ENCODE measurements at places on chromosomes 2 and 18.

DNA sequence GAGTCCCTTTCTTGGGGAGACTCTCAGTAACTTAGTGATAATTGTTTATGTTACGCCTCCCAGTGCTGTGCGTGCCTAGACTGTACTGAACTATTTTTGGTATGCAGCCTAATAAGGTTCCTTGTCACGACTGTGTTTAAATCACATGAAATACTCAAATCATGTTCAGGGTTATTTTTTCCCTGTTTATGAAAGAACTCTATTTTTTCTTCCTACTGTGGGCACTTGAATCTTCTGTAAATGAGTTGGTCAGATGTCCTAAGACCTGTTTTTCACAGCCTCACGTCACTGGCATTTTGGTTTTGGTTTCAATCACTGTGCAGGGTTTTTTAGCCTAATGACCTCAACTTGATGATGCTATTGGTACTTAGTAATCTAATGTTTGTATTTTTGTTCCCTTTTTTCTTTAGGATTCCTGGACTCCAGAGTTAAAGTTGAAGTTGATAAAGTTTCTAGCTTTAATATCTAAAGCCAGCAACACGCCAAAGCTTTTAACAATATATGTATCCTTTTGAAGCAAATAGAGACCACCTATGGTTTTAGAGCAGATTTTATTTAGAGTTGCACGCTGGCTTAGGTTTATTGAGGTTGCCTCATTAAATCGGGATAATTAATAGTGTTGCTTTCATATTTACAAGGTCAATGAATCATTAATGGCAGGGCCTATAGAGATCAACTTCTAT is 24.0 kb downstream of the ARMC9 start:
- DNase-seq = no peak

DNA sequence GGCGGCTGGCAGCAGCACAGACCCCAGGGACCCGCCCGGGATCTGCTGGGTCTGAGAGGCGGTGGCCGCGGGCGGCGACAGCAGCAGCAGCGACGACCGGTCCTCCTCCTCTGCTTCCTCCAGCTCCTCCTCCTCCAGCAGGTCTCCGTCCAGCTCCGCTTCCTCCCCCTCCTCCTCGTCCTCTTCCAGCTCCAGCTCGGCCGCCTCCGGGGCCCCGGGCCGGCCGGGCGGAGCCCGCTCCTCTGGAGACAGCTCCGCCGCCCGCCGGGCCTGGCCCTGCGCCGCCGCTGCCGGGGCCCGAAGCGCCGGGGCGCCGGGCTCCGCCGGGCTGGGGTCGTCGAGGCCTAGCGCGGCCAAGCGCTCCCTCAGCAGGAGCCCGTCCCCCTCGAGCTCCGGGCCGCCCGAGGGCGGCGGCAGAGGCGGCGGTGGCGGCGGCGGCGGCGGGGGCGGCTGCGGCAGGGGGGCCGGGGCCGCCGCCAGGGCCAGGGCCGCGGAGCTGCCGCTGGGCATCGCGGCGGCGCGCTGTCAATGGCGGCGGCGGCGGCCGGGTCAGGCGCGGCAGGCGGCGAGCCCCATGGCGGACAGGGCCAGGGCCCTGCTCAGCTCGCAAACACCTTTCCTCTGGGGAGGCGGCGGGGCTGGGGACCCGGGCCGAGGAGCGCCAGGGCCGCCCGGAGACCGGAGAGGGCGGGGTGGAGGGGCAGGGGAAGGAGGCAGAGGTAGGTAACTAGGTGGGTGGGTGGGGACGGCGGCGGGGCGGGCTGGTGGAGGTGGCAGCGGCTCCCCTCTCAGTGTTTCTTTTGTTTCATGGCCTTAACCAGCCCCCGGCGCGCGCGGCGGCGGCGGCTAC is 445 bp downstream of the MEX3C start:
- no peak for DNase-seq

DNA sequence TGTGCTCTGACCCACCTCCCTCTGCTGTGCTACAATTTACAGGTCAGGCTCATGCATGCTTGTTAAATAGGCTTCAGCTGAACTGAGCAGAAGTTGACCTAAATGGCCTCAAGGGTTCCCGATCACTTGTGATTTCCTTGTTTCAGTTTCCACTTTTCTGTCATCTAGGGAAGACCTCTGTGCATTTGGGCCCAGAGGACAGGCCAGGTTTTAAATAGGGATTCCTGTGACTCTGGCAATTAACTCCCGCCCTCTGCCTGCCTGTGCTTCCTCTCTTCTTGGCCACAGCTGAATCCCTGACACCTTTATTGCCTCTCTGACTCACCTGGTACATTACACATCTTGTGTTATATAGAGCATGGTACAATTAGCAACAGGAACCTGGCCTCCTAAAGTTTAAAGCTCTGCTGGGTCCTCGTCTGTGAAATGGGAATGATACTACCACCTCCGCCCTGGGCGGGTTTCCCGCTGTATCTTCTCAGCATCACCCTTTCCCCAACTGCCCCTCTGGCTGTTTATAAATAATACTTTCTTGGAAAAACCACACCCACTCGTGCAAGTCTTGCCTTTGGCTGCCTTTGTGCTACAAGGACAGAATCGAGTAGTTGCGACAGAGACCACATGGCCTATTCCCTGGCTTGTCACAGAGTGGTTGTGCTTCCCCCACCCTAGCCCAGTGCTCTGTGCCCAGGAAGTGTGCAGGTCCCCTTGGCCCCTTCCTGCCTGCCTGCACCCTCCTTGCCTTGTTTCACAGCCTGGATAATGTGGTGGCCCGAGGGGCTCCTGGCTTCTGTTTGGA is 7.9 kb downstream of the CABLES1 start:
- DNase-seq = no peak

GRCh38 chr2:98455494-98455976 is 10.9 kb downstream of the INPP4A start:
- DNase-seq = no peak

DNA sequence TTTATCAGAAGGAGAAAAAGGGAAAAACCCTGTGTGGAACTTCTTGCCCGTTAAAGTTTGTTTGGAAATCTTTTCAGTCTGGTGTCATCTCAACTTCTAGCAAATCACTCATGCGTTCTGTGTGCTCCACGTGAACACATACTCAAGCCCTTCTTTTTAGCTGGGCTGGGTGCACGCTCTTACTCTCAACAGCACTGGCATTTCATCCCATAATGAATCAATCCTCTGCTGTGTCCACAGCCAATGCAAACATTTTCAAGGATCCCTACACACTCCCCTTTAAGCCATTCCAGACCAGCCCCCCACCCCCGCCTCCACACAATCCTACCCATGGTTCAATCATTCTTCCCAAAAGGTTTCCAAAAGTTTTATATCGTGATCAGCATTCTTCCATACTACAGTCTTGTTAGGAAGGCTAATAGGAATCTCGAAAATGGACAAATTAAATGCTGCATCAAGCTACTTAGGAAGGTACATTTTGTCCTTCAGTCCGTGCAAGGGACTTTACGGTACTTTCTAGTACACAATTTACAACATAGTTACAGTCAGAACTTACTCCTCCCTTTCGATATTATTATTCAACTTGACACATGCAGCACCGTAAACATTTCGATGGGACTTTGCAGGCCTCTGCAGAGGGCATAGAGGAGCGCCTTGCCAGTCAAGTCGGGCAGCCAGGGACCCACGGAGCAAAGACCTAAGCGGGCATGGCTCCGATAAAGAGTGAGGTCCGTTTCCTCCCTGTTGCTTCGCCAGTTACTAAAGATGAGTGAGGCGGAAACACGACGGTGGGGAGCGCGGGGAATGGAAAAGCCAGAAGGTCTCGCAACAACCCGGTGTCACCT is 1.4 kb downstream of the PTGR3 start:
- DNase-seq = no peak

GRCh38 chr18:63940008-63940407 is 9.1 kb upstream of the HMSD start:
- DNase-seq = no peak

DNA sequence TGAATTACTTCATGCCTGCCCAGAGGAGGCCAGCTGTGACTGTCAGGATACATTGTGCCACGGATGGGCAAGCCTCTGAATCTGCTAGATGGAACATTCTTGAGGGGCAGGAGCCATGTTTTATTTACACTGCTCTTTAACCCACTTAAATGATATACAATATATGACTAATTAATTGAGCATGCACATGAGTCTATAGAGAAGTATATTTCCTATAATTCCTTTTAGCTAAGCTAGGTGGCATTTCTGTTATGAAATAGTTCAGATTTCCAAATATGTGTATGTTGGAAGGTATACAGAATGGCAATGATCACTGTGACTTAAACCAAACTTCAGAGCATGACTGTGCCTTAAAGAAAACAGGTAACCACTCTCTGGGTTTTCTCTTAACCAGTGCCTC is 131.7 kb downstream of the RAB3GAP1 start:
- no peak for DNase-seq

All from stimulated activated CD4-positive, alpha-beta T cell treated with anti-CD3 and anti-CD28 coated beads, Interleukin-15, amount 100 ng/mL, for 48 hours (primary cell).